ENCODE measurements at places on chromosomes 3 and 15.

DNA sequence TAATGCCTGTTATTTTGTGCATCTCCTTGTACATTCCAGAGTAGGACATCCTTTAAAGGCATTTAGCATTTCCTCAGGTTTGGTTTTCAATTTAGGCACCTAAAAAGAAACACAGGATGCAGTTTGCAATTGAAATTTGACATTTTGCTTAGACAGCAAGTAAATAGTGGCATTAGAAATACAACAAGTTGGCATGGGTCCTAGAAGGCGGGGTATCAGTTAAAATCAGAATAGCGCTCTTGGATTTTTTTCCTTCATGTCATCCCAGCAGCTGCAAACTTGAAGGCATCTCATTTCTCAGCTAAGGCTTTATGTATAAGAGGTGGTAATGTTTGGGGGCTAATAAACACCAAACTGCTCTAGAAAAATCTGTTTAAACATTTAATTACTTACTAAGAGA is 47.5 kb upstream of the SKOR1 start:
- DNase-seq, result peak; percentile 39

GRCh38 chr3:184377374-184377773 is 633 bp downstream of the THPO start:
- no peak for DNase-seq

- DNase-seq, result peak; percentile 7
These were observed at the start of gene NUP210 for GRCh38 chr3:13420045-13420830. NUP210 (minus strand) TSS chr3:13420322; CDS start chr3:13420226, 96 bp downstream.

DNA sequence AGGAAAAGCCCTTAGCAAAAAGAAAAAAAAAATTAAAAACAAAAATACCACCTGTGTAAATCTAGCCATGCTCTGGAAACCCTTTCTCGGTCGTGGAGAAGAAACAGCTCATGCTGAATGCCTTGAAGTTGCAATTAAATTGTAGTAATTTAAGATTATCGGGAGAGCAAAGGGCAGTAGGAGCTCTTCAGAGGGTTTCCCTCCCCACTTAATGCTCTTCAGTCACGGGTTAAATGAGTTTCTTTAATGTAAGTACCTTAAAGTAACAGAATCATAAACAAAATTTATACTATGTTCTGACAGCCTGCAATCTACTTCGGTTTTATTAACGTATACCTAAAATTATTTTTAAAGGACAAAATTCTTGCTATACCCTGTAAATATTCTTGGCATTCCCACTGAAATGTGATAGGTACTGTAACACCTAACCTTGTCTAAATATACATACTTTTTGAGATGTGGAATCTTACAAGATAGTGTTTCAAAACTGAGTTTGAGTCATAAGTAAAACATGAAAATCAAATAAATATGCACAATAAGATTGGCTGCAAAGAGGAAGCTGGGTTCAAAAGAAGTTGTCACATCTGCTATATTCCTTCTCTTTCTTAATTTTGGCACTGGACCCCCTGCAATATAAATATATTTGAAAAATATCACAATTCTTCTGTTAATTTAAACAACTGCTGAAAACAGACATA is 5.3 kb downstream of the FOXP1 start:
- DNase-seq, result no peak

DNA sequence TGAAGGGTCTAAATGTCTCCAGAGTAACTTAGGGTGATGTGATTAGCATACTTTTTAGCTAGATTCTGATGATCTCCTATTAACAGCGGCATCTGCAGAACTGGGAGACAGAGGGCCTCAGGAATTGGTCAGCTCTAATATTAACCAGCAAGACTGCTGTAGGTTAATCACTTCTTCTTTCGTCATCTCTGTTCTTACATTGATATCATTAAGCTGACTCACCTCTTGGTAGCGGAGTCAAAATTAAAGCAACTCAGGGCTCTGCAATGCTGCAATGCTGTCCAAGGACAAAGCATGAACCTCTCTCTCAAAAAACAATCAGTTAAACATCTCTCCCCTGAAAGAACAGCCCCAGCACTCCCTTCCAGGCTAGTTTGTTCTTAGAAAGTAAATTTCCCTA is 57.5 kb upstream of the TRA2B start:
- DNase-seq, result no peak

- DNase-seq, result peak; percentile 67
These were observed 85.8 kb downstream of the HMG20A start for GRCh38 chr15:77506311-77507142.

DNA sequence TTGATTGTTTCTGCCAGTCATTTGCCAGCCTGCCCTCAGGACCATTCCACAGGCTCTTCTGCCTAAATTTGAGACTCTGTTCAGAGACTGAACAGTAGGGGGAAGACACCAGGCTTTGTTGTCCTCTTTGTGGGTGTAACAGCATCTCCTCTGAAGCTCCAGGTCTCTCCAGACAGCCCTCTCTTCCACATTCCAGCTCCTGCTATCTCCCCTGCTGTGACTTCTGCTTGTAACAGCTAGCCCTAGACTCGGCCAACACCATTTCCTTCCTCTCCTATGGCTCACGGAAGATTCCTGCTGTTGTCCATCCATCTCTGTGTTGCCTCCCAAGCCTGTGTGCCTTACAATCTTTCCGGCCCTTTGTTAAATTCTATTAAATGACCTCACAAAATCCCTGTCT is 40.2 kb downstream of the SUCLG2 start:
- no peak for DNase-seq

GRCh38 chr3:187976365-187976900 is 177.5 kb upstream of the LPP start:
- no peak for DNase-seq

- DNase-seq, result no peak
These were observed 537.6 kb upstream of the UBE2E2 start for GRCh38 chr3:22665528-22665927.

DNA sequence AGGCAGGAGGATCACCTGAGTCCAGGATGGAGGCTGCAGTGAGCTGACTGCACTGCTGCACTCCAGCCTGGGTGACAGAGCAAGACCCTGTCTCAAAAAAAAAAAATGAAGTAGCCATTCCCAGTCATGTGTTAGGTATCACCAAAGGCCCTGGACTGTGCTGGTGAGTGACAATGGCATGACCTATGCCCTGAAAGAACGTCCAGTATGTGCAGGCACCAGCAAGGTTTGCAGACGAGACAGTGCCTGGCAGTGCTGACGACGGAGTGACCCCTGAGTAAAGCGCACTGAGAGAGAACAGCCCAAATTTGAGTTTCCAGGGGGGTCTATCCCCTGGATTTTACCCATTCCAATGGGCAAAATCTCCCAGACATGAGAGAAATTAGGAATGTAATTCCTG is 45.2 kb downstream of the RBPMS2 start:
- no peak for DNase-seq

DNA sequence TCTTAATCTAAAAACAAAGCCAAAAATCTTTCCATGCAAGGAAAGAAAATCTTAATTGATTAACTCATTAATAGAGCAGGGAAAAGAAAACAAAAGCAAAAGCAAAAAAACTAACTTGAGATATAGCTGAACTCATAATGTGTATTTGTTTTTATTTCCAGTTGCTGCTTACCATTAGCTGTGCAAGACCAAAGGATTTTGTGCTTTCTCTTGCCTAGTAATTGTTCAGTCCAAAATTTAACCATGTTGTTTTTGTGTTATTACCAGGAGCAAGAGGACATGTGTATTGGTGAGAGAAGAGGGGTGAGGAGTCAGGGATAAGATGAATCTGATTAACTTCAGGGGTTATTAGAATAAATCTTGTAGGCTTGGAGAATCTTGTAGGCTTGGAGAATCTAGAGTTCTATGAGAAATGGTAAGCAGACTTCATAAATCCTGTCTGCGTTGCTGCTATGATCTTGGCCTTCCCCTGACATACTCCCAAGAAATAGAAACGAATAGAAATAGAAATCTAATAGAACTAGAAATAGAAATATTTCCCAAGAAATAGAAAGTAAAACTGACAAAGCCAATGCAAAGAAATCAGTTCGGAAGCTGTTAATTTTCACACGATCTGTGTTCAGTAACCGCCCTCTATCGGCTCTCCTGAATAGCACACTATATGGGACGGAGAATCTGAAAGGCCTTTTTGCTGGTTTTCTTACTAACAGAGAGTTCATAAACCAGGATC is 72.6 kb upstream of the TNFSF10 start:
- no peak for DNase-seq

DNA sequence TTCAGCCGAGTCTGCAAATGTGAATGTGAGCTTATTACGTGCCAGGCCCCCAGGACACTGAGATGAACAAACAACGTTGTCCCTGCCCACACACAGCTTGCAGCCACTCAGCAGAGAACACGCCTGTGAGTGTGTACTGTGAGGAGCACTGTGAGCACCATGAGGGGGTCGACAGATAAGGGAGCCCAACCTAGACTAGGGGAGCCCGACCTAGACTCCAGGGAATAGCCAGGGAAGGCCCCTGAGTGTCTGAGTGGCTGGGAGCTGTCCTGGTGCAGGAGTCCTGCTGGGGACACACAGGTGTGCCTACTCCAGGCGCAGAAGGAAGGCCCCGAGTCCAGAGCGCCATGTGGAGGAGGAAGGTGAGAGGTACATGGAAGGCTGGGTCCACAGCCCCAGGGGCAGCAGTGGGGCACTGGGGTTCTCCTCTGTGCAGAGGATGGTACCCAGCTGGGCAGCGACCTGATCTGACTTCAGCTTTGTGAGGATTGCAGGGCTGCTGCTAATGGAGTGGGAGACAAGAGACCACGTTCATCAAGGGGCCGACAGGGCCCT is 36.5 kb downstream of the MGLL start:
- DNase-seq, result no peak

DNA sequence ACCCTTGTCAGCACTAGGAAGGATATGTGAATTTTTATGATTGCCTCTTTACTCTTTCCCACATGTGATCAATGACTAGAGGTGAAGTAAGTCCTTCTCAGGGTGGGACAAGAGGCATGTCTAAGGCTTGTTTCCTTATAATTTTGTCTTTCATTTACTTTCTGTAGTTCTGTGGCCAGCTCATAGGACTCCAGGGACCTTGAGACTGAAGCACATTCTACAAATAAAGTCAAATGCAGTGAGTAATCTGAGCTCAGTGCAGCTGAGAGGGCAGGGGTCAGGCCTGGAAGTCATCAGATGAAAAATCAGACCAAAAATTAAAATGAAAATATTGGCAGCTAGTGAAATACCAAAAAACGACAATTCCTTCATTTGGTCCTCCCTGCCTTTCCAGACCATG is 424.7 kb upstream of the THBS1 start:
- DNase-seq, result no peak

DNA sequence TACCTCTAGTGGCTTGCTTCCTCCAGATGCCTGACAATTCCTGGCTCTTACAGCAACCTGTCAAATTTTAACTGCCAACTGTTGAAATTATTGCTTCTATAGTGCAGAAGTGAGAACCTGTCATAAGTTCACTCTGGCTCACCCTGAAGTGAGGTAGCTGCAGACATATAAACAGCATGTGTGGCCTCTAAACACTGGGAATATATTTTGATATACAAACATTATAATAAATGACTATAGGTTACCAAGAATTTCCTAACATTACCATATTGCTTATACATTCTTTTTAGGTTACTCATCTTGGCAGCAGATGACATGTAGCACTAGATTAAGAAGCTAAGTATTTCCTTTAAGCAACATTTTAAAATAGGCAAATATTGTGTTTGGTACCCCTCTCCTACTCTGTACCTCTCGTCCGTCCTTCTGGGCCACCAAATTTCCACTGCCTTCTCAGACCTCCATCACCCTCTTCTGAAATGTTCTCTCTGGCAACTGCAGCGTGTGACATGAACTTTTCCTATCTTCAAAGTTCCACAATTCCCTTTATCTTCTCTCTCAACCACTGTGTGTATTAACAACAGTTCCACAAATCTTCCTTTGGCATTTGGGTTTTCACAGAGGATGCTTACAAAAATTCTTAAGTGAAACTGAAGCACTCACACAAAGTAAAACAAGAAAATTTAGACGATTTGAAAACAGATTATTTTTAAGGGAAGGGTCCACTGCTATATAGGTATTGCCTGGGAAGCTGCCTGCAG is 15.3 kb upstream of the XXYLT1 start:
- no peak for DNase-seq

GRCh38 chr15:92880796-92881195 is 19.3 kb upstream of the CHD2 start:
- DNase-seq, result no peak

- DNase-seq, result no peak
These were observed 1.3 kb upstream of the CPA3 start for GRCh38 chr3:148863814-148864213.

- DNase-seq, result peak; percentile 20
These were observed 92.3 kb downstream of the RAP2B start for GRCh38 chr3:153254361-153254760.

DNA sequence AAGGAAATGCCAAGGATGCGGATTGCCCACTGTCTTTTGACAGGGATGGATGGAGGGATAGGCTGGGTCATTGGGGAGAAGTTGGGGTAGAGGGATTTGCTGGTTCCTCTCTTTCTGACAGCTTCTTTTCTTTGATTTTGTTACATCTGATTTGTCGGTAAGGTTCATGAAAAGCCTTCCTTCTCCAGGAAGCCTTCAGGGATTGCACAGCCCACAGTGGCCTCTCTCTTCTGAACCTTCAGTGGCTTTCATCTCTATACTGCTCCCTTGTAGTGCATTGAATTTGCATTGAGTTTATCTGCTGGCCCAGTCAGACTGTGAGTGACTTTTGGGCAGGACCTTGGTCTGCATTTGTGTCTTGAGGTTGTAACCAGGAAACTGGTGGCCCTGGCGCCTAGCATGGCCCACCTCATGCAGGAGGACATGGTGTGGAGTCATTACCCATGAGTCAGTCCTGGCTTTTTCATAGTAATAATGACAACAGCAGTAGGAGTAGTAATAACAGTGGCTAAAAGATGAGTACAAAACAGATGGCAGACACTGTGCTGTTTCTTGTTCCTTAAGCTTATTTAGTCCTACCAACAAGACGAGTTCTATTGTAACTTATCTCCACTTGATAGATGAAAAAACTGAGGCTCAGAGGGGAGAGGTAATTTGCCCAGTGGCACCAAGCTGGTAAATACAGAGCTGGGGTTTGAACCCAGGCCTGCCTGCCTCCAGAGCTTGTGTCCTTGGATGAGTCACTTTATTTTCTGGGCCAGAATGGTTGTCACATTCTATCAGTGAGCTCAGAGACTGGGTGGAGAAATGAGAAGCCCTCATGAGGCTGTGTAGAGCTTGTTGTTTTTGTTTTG is 28.4 kb downstream of the SMAD6 start:
- DNase-seq, result no peak

- DNase-seq, result no peak
These were observed 479.6 kb downstream of the CNTN3 start for GRCh38 chr3:74134831-74135230.
